ENCODE measurements at places on chromosomes 11 and 22.
A peak's percentile ranks its signal among the peaks of the same experiment; 100 is the strongest.

GRCh38 chr11:62340269-62340901 is 3.1 kb downstream of the ASRGL1 start:
- peak; percentile 48 for DNase-seq

- no peak for DNase-seq
Measured at GRCh38 chr11:66112601-66113499, 42.8 kb downstream of the PACS1 start.

- no peak for DNase-seq
Measured at GRCh38 chr11:131923309-131923708, 552.9 kb downstream of the NTM start.

DNA sequence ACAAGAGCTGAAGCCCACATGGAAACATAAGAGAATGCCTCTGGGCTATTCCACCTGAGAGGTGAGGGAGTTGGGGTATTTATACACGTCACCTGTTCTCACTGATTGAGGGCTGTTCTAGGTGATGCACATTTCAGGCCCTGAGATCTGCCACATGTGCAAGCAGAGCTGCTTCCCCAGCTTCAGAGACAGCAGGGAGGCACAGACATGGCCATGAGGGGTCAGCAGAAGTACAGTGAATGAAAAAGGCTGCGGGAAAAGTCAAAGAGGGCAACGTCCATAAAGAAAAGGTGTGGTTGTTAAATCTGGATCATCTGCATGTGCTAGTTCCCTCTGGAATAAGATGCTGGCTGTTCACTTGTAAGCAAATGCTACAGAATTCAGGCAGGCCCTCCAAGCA is 75.4 kb downstream of the GAB4 start:
- DNase-seq, result no peak

- DNase-seq, result no peak
Measured at GRCh38 chr22:40512426-40513136, 123.9 kb downstream of the MRTFA start.

GRCh38 chr22:50726643-50727340 is 11.2 kb upstream of the ACR start:
- no peak for DNase-seq

DNA sequence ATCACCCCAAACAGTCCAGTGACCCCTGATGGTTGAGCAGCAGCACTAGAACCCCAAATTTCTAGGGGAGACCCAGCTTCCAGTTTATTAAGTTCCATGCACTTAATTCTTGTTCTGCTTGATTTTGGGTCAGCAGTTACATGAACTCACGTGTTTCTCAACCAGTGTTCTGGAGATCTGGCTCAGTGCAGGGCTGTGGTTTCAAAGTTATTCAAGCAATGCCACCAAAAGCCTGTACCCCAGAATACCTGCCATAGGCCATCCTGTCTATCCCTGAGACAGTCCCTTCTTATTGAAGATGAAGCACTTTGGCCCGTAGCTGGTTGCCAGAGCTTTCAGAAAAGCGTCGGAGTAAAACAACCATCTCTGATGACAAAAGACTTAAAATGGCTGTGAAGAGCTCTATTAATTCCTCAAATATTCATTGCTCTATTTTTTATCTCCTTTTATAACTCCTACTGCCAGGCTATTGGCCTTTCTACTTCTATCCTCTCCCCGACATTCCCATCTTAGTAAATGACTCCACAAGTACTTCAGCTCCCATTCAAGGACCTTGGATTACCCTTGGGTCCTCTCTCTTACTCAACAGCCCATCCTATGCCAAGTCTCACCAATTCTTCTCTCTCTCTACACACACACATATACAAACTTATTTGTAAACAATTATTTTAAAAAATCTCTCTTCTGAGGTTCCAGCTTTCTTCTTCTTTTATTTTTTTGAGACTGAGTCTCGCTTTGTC is 18.0 kb upstream of the VPREB1 start:
- DNase-seq, result no peak

DNA sequence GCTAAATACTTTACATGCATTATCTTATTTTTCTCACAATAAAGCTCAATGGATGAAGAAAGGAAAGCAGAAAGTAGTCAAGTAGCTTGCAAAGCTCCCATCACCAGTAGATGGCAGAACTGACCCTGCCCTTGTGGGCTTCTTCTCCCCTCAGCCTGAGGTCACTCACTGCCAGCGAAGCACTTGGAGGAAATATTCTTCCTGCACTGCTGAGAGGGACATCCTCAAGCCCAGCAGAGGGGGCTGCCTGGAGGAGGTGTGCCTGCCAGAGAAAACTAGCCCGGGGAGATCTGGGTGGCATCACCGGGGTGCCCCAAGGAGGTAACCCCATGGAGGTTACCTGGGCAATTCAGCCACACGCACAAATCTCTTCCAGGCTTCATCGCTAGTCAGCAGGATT is 6.6 kb downstream of the APOL4 start:
- peak; percentile 47 for DNase-seq

DNA sequence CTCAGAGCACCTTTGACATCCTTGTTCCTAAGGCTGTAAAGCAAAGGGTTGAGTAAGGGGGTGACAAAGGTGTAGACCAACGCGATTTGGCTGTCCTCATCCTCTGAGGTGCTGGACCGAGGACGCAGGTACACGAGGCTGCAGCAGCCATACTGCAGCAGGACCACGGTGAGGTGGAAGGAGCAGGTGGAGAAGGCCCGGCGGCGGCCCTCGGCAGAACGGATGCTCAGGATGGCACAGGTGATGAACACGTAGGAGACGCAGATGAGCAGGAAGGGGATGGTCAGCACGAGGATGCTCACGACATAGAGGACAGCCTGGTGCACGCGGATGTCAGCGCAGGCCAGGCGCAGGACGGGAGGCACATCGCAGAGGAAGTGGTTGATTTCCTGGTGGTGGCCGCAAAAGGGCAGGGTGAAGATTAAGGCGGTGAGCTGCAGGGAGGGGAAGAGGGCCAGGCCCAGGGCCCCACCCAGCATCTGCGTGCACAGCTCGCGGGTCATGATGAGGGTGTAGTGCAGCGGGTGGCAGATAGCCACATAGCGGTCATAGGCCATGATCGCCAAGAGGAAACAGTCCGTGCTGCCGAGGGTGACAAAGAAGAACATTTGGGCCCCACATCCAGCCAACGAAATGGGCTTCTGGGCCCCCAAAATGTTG is 632 bp downstream of the OR10Q1 start:
- DNase-seq, result no peak

DNA sequence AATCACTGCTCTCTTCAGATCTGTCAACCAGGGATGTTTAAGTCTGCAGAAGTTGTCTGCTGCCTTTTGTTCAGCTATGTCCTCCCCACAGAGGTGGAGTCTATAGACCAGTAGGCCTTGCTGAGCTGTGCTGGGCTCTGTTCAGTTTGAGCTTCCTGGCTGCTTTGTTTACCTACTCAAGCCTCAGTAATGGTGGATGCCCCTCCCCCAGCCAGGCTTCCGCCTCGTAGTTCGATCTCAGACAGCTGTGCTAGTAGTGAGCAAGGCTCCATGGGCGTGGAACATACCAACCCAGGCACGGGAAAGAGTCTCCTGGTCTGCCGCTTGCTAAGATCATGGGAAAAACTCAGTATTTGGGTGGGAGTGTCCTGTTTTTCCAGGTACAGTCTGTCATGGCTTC is 27.6 kb upstream of the CASP12 start:
- no peak for DNase-seq

DNA sequence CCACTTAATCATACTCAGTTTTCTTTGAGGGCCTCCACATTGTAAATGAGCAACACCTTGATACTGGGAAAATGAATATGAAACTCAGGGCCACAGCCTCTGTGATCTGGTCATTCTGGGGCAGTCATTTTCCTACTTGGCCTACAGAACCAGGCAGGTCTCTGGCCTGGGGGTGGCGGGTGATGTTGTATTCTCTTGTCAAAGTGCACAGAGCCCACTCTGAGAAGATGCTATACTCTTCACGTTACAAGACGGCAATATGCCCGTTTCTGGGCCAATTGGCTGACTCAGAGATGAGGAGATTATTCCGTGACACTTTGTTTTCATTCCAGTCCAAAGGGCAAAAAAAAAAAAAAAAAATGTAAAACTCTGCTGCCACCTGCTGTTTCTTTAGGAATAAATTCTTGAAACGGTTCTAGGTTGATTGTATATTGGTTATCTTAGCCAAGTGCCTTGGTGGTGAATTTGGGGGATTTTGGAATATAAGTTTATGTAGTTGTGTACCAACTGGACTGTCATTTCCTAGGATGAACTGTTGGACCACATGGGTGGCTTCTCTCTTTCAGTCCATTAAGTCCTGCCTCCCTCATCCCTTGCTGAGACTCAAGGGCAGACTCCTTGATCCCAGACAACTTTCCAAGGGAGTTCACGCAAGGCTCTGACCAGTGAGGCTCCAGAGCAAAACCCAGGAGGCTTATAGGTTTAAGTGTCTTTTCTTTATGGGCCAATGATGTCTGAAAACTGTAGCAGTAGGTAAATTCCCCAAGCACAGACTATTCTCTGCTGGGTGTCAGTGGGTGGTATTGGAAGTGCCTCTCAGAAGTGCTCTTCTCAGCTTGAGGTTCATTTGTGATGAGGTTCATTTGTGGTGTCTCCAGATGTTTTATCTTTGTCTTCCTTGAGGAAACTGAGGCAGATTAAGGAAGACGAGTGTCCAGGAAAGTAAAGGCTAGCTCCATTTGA is 18.2 kb downstream of the ADM start:
- no peak for DNase-seq
